ENCODE measurements at places on chromosomes 3 and 15.
A peak's percentile ranks its signal among the peaks of the same experiment; 100 is the strongest.

GRCh38 chr3:191350396-191351090, 20.2 kb upstream of the UTS2B start:
- no peak for DNase-seq

- no peak for DNase-seq
These were observed 251.7 kb upstream of the TBL1XR1 start for GRCh38 chr3:177448987-177449359.

DNA sequence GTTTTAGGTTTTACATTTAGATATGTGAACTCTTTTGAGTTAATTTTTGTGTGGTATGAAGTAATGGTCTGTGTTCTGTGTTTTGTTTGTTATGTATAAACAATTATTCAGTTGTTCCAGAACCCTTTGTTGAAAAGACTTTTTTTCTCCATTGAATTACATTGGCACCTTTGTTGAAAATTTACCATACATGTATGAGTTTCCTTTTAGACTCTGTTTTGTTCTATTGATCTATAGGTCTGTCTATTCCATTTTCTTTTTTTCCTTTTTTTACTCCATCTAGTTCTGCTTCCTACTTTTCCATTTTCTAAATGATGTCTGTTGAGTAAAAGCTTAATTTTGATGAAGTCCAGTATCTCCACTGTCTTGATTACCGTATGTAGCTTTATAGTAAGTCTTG, 31.4 kb downstream of the ARIH2 start:
- no peak for DNase-seq

- DNase-seq: no peak
These were observed 237.5 kb downstream of the UBE2E2 start for GRCh38 chr3:23440416-23441294.

DNA sequence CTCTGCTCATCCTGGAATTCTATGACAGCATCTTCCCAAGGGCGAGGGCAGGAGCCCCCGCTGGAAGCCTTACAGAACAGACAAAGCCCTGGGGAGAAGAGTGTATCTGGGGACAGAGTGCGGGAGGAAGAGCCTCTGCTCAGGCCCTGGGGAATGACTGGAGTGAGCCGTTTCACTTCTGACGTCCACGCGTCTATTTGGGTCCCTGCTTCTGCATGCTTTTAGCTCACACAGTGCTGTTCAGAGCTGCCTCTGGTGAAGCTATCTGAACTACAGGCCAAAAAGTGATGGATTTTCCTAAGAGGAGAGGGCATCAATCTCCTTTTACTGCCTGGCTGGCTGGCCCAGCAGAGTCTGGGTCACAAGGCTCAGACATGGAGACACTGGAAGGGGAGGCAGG, 311.8 kb downstream of the NTRK3 start:
- no peak for DNase-seq

DNA sequence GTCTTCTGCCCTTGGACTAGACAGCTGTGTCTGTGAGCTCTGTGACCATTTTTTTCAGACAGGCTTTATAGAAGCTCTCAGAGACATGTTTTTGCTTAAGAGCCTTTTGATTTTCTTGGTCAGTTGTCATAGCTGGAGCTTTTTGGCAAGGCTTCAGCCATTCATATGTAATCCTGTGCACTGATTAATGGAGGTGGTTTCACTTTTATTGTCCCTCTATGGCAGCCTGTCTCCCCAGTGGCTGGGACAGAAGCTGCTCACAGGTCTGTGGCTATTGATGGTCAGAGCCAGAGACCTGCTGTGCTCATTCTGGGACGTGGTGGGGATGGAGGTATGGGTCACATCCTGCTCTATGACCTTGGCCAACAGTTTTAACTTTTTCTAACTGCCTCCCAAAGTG, 226.6 kb upstream of the LRRFIP2 start:
- peak; percentile 4 for DNase-seq

Data from AG10803 (cell line).